ENCODE measurements at places on chromosomes 4 and X.

- no peak for DNase-seq
Observed at GRCh38 chrX:36214924-36215323, 295.4 kb downstream of the CFAP47 start.

GRCh38 chrX:16496175-16496574 is 153.8 kb upstream of the S100G start:
- DNase-seq, result no peak

GRCh38 chrX:68808686-68809357 is 20.0 kb upstream of the EFNB1 start:
- DNase-seq, result peak; percentile 1

DNA sequence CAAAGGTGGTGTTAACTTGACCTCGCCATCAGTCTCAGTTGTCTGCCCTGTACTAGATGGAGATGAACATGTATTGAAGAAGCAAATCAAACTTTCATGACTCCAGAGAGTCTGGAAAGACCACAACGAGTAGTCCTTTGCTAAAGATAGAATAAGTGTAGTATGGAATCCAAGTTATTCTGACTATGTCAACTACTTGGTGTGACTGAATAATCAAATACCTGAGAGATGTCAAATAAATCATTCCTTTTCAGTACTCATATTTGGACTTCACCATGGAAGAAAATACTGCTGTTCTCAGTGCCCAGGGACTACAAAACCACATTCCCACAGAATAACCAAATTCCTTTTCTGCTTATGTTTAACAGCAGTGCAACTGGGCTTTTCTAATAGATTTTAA is 161.2 kb upstream of the SPRY1 start:
- no peak for DNase-seq

GRCh38 chr4:41437111-41437536 is 100.8 kb upstream of the LIMCH1 start:
- DNase-seq, result no peak

- no peak for DNase-seq
Observed at GRCh38 chr4:76182463-76182862, 31.2 kb downstream of the SCARB2 start.

GRCh38 chr4:140469791-140470733 is 28.0 kb downstream of the MGAT4D start:
- no peak for DNase-seq

DNA sequence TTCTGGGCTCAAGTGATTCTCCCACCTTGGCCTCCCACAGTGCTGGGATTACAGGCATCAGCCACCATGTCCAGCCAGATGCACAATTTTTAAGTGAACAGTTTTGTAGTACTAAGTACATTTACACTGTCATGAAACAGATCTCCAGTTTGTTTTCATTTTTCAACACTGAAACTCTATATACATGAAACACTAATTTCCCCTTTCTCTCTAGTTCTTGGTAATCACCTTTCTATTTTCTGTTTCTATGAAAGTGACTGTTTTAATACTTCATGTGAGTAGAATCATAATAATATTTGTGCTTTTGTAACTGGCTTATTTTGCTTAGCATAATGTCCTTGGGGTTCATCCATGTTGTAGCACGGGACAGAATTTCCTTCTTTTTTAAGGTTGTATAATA is 237.4 kb downstream of the CAMK2D start:
- DNase-seq, result no peak

GRCh38 chr4:95998311-95998710 is 158.4 kb downstream of the PDHA2 start:
- DNase-seq, result no peak

- no peak for DNase-seq
Observed at GRCh38 chrX:55758033-55758432, 40.5 kb downstream of the RRAGB start.

DNA sequence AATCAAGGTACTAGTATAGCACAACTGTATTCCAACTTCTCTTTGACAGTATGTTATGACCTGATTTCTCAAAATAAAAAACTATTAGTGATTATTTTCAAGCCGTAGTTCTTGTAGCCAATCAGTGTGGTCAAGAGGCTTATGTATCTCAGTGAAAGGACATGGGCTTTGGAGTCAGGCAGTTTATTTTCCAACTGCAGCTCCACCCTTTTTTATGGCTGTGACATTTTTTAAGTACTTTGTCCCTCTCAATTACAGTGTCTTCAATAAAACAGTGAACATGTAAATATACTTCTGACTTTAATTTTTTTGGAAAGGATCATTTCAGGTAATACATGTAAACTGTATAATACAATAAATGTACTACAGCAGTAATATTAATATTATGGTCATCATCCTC is 30.0 kb downstream of the HTN1 start:
- DNase-seq, result no peak

- DNase-seq, result no peak
Observed at GRCh38 chr4:168723569-168723968, 226.7 kb downstream of the PALLD start.

DNA sequence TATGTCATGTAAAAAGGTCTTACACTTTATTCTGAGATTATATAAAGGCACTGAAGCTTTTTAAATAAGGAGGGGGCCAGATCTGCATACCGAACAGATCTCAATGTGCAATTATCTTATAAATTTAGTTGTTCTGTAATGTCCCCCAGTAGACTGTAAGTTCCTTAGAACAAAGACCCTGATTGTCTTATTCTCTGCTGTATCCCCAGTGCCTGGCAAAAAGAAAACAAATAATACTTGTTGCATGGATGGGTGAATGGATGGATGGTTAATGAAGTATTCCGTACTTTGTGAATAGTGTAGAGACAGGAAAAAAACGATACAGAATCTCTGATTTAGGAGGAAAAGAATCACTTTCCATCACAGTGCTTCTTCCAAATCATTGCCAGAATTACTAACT is 141.5 kb downstream of the CHM start:
- DNase-seq, result no peak

DNA sequence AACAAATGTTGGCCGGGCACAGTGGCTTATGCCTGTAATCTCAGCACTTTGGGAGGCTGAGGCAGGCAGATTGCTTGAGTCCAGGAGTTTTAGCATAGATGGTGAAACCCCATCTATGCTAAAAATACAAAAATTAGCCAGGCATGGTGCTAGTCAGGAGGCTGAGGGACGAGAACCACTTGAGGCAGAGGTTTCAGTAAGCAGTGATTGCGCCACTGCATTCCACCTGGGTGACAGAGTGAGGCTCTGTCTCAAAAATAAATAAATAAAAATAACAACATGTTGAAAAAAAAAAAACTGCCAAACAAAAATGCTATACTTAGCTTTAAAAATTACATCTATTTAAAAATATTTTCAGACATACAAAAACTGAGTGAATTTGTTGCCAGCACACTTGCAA is 374.2 kb upstream of the SMIM31 start:
- no peak for DNase-seq

DNA sequence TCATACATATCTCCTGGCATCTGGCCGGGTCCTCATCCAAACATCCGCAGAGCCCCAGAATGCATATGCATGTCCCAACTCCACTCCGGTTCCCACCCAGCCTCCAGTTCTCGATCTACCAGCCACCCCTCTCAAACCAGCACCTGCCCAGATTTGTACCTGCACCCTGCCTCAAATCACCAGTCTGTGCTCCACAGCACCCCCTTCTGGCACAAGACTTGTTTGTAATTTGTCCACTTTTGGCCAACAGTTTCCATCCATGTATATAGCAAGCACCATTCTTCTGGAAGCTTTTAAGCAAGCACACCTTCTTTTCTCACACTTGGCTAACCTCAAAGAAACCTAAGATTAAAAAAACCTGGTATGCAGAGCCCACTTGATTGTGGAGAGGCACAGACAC is 644.1 kb downstream of the MID1IP1 start:
- DNase-seq, result no peak

DNA sequence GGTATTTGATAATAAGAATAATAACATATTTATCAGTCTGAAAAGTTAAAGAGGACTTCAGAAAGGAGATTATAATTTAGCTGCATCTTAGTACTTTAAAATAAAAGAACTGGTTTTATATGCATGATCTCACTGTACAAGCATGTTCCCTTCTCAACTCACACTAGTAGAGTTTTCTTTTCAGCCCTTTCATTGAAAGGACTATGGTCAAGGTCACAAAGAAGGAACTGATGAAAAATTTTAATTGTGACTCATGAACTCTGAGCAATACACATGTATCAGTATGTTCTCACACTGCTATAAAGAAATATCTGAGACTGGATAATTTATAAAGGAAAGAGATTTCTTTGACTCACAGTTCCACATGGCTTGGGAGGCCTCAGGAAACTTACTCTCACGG is 73.7 kb upstream of the NDST4 start:
- DNase-seq, result no peak

GRCh38 chr4:153448003-153448731 is 18.0 kb upstream of the TMEM131L start:
- no peak for DNase-seq

DNA sequence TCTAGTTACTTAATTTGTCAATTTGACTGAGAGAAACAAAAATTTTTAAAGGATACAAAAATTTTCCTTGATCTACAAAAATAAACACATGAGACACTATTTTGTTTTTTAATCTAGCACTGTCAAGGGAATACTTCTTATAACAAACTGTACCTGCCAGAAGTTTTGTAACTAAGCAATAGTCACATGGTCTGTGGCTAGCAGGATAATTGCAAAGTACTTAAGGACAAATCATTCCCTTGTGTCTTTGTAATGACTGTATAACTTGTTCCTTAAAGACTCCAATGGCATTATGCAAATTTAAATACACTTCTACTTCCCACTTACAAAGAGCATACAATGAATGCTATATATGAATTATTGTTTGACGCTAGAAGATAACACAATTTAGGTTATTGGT is 25.1 kb upstream of the ANK2 start:
- no peak for DNase-seq

DNA sequence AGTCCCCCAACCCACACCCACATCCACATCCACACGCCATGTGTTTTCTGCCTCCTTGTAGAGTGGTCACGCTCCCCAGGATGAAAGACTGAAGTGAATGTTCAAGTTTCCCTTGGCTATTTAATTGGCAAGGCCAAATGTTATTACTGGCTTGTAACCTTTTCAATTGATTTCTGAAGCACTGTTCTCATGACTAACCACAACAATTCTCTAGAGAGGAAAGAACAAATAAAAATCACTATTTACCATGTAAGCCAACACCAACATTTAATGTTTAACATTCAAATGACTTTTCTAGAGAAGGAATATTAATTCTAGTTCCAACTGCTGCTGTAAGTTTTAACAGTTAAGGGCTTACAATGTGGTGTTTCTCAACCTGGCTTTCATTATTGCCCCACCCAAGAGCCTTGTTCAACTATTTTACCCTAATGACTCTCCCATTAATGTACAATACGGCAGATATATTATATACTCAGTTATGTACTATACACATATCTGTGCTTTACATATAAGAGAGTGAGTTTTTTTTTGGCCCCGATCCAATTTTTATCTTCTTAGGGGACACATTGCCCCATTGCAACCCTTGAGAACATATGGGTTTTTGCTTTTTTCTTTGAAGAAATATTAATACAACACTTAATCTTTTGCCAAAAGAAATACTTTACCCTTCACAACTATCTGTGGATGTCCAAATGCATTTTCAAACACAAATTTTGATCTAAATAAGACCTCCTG is 46.5 kb downstream of the RELL1 start:
- DNase-seq, result no peak

DNA sequence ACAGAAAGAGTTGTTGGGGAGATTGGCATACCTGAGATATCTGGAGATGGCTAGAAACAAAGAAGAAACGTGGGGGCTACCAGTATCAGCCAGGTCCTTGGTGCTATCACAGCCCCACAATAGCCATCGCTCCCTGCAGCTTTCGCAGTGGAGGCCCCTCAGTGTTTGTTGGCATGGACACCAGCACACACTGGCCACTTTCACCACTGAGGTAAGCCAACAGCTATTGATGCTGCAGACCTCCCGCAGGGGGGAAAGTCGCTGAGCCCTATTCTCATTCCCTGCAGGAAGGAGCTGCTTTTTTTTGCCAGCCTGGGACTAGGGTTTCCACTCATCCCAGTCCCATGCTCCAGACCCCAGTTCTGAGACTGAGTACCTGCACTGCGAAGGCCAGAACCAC is 879.2 kb upstream of the IGFBP7 start:
- DNase-seq, result no peak

DNA sequence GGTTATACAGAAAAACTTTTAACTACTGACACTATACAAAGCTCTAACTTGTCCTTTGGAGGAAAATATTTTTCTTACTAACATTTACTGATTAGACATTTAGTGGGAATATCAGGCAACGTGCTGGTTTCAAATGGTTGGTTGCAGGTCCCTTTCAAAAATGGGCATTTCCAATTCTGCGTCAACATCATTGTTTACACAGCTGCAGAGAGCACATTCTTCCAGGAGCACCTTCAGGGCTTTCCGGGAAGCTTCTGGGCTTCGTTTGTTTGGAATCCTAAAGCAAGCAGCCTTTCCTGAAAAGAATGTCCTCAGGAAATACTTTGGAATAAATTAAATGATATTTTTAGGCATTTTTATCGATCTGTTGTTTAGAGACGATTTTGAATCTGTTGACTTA is 289.7 kb downstream of the TRIML1 start:
- DNase-seq, result no peak

GRCh38 chr4:61451935-61452334 is 251.8 kb downstream of the ADGRL3 start:
- DNase-seq, result no peak

DNA sequence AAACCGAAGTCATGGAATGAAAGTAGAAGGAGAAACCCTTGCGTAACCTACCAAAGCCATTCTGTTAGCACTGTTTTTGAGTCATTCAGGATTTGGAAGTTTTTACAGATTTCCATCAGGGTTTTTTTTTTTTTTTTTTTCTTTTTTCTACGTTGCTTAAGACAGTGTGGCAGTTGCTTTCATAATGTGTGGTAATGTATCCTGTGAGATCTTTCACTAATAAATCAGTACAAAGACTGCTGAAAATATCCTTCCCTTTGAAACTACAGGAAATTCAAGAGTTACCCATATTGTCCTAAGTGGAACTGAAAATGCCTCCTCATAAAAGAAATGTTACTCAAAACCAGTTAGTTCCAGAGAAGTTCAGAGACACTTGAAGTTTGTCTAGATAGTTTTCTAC is 137.8 kb downstream of the RAPGEF2 start:
- no peak for DNase-seq

- no peak for DNase-seq
Observed at GRCh38 chrX:30653415-30654131, at the start of gene GK. Gene GK, plus strand, starts transcription at chrX:30653423. Its CDS starts 115 bp downstream, at chrX:30653538.

DNA sequence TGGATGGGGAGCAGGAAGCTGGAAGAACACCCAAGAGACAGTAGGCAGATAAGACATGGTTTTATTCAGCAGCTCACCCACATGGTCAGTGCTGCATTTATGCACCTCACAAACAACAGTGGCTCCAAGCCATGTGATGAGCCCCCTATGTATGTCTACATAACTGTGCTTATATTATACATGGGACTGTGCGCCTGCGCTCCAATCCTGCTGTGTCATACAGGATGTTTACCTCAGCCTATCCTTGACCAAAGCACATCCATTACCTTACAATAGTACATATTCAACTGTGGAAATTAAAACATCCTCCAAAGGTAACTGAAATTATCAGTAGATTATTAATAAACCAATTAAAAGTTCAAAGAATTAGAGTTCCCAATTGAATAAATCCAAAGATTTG is 44.1 kb upstream of the SGMS2 start:
- DNase-seq, result no peak

All from AML-193 (cell line).